Neural crest cell (in vitro differentiated cells): ENCODE measurements at places on chromosomes 3 and 15. TPM values are rescaled to one million over a fixed set of nuclear protein-coding genes. Genes with fewer than 3 reads are reported as not detected.

DNA sequence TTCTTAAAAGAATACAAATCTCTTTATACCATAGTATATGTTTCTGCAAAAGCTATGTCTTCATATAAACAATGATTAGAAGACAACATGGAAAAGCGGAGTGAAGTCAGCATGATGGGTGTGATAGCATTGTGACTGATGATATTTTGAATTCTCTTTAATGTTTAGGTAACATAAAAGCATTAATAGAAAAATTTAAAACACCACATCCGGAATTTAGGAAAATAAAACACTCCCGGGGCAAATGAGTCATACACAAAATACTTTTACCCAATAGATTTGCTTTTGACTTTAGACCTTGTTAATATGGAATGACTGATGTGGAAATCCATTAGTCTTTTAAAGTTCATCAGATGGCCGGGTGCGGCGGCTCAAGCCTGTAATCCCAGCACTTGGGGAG, 134.7 kb downstream of the P3H2 start:
- no peak overlapping the region for H3K27ac ChIP-seq
- H3K4me1 ChIP-seq = no peaks in the 10 kb centered on the region
- H3K4me3 ChIP-seq = no peak overlapping the region
- DNase-seq = no peak

DNA sequence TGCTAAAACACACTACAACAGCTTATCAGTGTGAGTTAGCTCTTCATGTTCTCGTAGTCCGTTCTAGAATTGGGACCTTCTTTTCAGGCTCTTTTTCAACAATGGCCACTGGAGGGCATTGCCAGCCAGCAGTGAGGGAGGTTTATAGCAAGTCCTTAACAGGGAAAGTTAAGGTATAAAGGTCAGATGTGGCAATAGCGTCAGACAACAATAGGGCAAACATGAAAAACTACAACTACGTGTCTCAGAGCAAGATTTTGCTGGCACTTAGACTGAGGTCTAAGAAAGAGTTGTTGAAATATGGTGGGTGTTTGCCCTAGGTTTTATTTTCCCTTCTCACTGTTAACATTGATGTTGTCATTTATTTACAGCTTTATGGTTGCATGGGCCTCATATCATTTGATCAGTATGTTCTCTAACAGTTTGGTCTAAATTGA, 161.4 kb downstream of the GMNC start:
- no peak overlapping the region for H3K27ac ChIP-seq
- H3K36me3 ChIP-seq = no peaks in the 10 kb centered on the region
- H3K4me1 ChIP-seq = peaks cover 16% of the 10 kb centered on the region
- no peak overlapping the region for H3K4me3 ChIP-seq
- H3K27me3 ChIP-seq = no peaks in the 10 kb centered on the region
- DNase-seq = no peak

DNA sequence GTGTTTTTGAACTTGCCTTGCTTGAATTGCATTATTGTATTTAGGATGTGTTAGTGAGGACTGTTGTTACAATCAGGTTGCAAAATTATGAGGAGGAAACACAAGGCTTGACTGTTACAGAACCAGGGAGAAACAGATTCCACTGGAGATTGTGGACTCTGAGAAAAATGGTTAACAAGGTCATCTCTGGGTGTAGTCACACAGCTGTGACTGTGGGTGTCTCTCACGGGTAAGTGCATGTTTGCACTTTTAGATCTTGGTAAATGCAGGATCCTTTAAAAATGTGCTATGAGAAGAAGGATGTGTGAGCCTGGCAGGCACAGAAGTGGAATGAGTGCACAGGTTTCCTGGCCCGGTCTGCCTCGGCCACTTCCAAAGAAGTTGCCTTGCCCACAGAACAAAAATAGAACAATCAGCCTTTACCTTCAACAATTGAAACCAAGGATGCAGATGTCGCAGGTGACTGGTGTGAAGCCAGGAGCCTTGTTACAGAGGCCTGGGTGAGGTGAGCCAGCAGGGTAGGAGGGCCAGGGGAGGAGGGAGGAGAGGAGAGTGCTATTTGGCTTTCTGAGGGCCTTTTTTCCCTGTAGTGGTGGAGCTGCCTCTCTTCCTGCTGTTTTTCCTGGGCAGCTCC, 68.0 kb downstream of the ABHD5 start:
- no peak overlapping the region for H3K4me3 ChIP-seq
- H3K27me3 ChIP-seq = peaks cover 3% of the 10 kb centered on the region
- no peaks in the 10 kb centered on the region for H3K36me3 ChIP-seq
- H3K4me1 ChIP-seq = no peaks in the 10 kb centered on the region
- H3K27ac ChIP-seq = no peak overlapping the region

DNA sequence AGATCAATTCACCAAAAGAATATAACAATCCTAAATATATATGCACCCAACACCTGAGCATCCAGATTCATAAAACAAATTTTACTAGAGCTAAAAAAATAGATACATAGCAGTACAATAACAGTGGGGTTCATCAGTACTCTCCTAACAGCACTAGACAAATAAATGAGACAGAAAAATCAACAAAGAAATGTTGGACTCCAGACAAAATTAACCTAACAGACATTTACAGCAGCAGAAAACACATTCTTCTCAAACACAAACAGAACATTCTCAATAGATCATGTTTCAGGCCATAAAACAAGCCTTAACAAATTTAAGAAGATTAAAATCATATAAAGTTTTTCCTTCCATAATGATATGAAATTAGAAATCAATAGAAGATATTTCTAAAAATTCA, 124.8 kb upstream of the NECTIN3 start:
- no peak overlapping the region for H3K4me3 ChIP-seq
- no peak for DNase-seq
- no peaks in the 10 kb centered on the region for H3K4me1 ChIP-seq

Gene REC114
- not detected in 2 replicates for total RNA-seq

DNA sequence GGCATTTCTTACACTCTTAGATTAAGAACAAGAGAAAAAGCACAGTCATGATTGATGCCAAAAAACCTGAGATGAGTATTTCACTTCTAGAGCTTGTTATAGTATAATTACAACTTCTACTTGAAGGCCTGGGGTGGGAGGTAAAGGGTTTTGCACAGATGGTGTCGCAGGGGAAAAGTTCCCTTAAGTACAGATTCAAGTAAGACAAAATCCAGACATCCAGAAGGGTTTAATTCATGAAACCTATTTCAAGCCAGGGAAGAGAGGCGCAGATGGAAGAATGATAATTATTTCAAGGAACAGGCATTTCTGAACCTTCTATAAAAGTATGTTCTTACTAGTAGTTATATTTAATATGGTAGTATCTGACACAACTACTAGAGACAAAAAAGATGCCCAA, 70.6 kb downstream of the TM4SF4 start:
- no peak for DNase-seq
- peaks cover 13% of the 10 kb centered on the region for H3K36me3 ChIP-seq
- no peak overlapping the region for H3K27ac ChIP-seq
- no peaks in the 10 kb centered on the region for H3K27me3 ChIP-seq
- H3K4me1 ChIP-seq = peaks cover 72% of the 10 kb centered on the region

Gene ELL3
- 1.3 and 2.7 TPM in 2 replicates for total RNA-seq

- no peaks in the 10 kb centered on the region for H3K36me3 ChIP-seq
- no peaks in the 10 kb centered on the region for H3K27me3 ChIP-seq
- peaks cover 77% of the 10 kb centered on the region for H3K4me1 ChIP-seq
- DNase-seq = no peak
- peak overlapping the region; percentile 76 for H3K4me3 ChIP-seq
Observed at GRCh38 chr3:181756645-181757297, 45.0 kb downstream of the SOX2 start.

DNA sequence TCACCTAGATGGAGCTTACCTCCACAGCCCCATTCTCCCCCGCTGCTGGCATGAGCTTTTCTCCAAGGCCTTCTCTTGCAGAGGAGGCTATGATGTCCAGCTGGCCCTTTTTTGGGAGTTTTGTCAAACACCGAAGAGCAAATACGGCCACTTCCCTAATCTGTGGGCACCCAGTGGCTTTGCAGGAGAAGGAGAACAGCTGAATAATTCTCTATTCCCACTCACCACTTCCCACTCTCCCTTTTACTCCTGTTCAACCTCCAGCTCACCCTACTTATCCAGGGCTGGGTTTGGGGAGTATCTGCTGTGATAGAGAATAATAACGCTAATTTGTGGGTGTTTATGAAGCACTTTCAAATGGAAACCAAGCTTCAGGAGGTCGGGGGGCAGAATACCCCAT, 93.0 kb downstream of the AAGAB start:
- H3K36me3 ChIP-seq = peaks cover 5% of the 10 kb centered on the region
- H3K4me3 ChIP-seq = no peak overlapping the region
- H3K27ac ChIP-seq = no peak overlapping the region
- no peak for DNase-seq

DNA sequence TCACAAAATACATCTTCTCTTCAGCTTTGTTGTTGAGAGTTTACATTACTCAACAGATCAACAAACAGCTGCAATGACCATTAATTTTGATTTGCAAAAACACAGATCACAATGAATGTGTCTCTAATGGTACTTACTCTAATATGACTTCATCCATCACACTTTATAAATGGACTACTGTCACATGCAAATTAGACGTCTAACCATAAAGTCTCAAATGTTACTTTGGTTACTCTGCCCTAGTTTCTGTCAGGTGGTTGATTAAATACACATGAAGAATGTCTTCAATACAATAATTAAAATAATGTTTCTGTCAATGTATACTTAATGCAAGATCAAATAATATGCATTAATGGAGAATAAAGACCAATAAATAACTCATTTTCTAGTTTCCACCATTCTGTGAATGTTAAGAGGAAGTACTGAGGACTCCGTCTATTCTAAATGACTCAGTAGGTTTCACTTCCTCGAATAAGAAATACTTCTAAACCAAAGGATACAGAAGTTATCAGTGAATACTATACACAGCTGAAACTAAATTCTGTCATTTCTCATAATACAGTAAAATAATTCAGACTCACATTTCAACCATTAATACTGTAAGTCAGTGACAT, 145.8 kb downstream of the CBLB start:
- H3K4me3 ChIP-seq = no peak overlapping the region
- DNase-seq = no peak
- peaks cover 22% of the 10 kb centered on the region for H3K36me3 ChIP-seq
- no peaks in the 10 kb centered on the region for H3K27me3 ChIP-seq
- H3K4me1 ChIP-seq = no peaks in the 10 kb centered on the region
- H3K27ac ChIP-seq = no peak overlapping the region

DNA sequence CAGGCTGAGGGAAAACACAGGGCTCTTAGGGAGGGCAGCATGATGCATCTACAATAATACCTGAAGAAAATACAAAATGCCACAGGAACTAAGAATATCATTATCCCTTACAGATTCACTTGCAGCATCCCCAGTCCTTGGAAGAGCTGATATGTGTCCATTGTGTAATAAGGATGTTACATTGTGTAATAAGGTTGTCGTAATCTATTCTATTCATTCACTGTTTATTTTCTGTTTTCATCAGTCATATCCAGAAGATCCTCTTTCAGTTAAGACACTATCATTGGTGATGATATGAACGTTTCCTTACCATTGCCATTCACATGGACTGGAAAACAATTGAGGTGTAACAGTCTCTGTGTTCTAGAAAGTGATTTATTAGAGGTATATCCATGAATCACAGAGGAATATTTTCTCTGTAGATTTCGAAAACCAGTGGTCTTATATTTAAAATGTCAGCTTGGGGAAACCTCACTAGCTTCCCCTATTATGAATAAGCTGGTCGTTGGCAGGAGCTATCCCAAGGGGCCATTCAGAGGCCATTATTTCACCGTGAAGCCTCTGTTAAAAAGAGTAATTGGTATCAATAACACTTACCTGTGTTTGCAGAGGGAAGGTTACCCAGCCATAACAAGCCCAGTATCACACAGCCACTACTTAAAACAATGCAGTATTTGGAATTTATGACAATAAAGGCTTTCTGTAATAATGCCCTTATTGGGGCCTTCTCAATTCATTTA, 241.1 kb downstream of the ZNF385D start:
- no peak for DNase-seq
- H3K4me3 ChIP-seq = no peak overlapping the region

- H3K4me3 ChIP-seq = no peak overlapping the region
Observed at GRCh38 chr3:141388395-141388794, 20.1 kb downstream of the ZBTB38 start.

DNA sequence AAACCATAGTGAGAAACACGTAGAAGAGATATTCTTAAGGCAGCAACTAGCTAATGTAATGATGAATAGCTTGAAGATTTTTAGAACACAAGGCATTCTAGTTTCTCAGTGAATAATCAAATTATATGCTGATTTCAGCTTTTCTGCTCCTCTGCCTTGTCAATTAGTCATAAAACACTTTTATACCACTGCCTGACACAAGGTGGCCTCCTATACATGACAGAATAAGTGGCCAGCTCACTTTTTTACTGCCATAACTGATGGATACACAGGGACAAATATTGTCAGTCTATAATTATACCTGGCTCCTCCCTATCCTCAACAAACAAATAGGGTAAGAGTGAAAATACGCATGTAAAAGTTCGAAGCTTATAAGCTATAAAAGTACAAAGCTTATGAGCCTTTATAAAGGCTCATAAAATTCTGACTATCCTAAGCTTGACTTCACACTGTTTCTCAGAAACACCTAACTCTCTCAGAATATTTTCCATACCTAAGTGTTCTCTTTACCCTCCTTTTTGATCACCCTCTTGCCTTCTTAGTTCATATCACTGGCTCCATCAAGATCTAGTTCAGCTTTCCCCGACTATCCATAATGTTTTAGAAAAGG, 81.6 kb downstream of the HERC1 start:
- H3K27ac ChIP-seq = no peak overlapping the region
- DNase-seq = peak; percentile 28

Gene FBXL22
- 0.93 and 1.0 TPM in 2 replicates for total RNA-seq

Gene HIGD2B
- total RNA-seq = not detected in 2 replicates

DNA sequence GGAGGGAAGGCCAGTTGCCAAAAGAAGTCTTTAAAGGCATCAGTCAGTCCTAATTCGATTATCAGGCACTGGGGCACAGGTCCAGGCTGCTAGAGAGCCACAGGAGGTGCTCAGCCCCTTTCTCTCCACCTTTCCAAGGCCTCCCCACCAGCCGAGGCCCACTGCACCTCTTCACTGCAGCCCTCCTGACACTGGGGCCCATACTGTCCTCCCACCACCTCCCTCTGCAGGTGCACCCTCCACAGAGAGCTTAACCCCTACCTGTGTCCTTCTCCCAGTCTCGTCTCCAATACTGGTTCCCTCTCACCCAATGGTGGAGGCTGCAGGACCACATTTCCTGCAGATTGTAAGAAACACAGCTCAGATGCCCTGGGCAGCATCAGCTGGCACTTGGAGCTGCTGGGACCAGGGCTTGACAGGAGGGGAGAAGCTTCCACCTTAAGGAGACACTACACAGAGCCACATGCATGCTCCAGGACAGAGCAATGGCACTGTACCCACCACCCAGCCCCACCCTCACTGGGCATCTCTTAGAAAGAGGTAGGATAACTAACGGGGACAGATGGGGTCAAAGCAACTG, 81.6 kb upstream of the PRR20G start:
- H3K4me1 ChIP-seq = peaks cover 23% of the 10 kb centered on the region
- no peaks in the 10 kb centered on the region for H3K36me3 ChIP-seq
- no peak overlapping the region for H3K4me3 ChIP-seq
- no peak for DNase-seq
- peaks cover 5% of the 10 kb centered on the region for H3K27me3 ChIP-seq
- peak overlapping the region; percentile 84 for H3K27ac ChIP-seq
